ENCODE measurements at places on chromosomes 6 and 20. TPM values are rescaled to one million over a fixed set of nuclear protein-coding genes. Genes with fewer than 3 reads are reported as not detected.

Gene PI3
- total RNA-seq = not detected

Gene ME1
- 22.1 TPM for total RNA-seq

Gene SIRPB2
- not detected for total RNA-seq

Gene GPLD1
- under 0.01 TPM for total RNA-seq

Gene STMND1
- total RNA-seq = not detected

Gene MAS1L
- total RNA-seq = not detected

Gene PAQR8
- 6.1 TPM for total RNA-seq

Gene HTR1E
- total RNA-seq = not detected

Gene RSPH3
- 3.6 TPM for total RNA-seq

Gene AK9
- 10.4 TPM for total RNA-seq

Gene ATRN
- total RNA-seq = 30.6 TPM

Gene LY6G5C
- 0.51 TPM for total RNA-seq

Gene HEBP2
- 21.5 TPM for total RNA-seq

Gene CAGE1
- total RNA-seq = under 0.01 TPM

Gene SNAP25
- total RNA-seq = 4.5 TPM

Gene FOXQ1
- 2.0 TPM for total RNA-seq

Gene SULF2
- total RNA-seq = 9.6 TPM

Gene FAM162B
- 13.1 TPM for total RNA-seq

Gene MAP3K5
- total RNA-seq = 45.2 TPM

Gene HCRTR2
- not detected for total RNA-seq

Gene BPIFA2
- not detected for total RNA-seq
